RPMI8226 (cell line): ENCODE measurements at places on chromosomes 5 and 9.

- no peak for DNase-seq
Observed at GRCh38 chr9:107378006-107378405, 94.9 kb downstream of the RAD23B start.

- DNase-seq: no peak
Observed at GRCh38 chr9:16246785-16247184, 623.7 kb downstream of the BNC2 start.

DNA sequence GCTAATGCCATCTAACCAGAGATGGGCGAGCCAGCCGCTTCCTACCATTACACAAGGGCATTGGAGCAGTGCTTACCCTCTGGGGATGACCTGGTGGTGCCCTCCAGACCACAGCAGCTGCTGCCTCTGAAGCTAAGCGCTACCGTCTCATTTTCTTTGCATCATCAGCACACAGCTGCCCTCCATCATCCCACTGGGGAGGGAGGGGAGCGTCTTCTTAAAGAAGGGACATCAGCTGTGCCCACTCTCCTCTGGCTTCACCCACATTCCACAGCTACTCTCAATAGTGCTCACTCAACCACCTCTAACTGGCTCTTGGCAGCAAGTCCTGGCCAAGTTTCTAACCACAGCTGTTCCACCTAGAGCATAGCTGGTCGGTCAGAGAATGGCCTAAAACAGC, 503.4 kb downstream of the NFIB start:
- DNase-seq: peak; percentile 51

DNA sequence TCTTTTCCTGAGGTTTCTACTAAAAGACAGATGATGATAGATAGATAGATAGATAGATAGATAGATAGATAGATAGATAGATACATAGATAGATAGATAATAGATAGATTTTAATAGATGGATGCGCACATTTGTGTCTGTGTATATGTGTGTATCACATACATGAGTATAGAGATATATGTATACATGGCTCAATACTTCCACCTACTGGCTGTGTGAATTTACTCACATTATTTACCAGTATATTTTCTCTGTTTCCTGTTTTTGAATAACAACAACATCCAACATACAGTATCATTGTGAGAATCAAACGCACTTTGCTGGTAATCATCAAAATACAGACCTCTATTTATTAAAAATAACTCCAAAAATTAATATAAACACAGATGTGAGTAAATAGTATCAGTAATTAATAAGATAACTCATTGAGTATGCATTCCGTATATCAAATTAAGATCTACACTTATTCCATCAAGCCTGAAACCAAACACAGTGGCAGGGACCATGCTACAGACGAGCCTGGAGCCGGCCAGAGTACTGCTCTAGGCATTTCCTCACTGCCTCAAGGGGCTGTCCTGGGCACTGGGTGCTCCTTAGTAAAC, 338.0 kb downstream of the SEMA5A start:
- peak; percentile 26 for DNase-seq

DNA sequence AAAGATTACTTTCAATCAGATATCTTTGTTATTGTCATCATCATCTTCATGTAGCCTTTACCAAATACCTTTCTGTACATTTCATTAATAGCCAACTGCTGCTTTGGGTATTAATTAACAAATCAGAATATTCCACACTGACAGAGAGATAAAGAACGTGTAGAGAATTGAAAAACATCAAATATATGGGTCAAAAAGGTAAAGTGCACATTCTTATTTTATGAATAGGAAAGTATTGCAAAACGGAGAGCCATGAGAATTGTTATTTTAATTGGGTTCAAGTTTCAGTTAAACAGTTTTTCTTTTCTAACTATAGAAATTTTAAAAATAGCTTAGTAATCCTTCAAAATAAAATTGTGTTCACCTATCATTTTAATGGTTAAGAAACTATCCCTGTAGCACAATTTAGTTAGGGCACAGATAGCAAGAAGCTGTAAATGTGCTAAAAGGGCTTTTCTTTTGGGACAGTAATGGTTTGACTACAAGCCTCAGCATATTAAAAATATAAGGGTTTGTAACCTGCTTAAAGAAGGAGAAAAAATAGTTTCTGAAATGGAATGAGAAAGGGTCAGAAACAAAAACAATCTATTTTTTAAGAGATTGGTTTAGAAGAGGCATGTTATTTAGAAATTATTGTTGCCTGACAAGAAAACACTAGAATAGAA, 62.9 kb downstream of the PDE4D start:
- DNase-seq: no peak

GRCh38 chr9:132135456-132135855, 26.4 kb upstream of the NTNG2 start:
- DNase-seq: no peak

- no peak for DNase-seq
Observed at GRCh38 chr5:151742870-151743294, 15.5 kb downstream of the ATOX1 start.

DNA sequence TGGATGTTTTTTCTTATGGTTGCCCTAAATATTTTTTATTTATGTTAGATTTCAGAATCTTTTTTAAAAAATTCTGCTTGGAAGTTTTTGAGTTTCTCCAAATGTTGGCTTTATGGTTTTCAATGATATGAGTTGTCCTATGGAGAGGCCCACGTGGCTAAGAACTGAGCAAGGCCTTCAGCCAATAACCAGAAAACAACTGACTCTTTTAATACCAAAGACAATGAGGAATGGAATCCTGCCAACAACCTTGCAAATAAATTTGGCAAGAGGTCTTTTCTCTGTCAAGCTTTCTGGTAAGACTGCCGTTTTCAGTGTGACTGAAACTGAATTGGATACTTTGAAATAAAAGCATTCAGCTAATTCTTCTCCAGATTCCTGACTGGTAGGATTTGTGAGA, 1740.1 kb upstream of the WWC1 start:
- DNase-seq: no peak

GRCh38 chr5:157323107-157323706, 57.3 kb downstream of the CYFIP2 start:
- DNase-seq: no peak

DNA sequence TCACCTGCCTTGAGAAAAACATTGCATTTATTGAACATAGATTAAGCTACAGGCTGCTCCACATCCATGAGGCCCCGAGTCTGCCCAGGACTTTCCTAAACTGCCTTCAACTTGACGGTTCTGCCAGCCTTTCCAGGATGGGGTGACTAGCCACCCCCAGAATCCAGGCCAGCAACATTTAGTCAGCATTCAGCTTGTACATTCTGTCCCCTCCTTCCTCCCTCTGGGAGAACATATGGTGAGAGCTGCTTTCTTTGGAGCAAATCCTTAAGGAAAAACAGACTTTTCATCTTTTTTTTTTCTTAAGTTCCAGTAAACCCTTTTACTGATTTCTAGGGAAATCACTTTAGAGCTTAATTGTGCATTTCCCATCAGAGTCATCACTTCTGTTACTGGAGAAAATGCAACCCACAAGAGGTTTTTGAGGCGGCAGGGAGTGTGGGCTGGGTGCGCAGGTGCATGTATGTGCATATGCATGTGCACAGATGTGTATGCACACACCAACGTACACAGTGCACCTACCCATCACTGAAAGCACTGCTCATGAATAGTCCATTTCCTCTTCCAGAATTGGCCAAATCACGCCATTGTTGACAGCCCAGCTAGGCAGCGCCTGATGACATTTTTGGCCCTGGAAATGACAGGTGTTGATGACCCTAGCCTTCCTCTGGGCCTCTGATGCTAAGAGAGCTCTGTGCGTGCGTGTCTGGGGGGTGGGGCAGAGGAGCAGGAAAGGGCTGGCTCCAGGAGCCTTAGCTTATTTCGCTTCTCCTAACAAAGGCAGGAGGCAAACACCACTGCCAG, 145.6 kb downstream of the HSD17B3 start:
- peak; percentile 75 for DNase-seq

DNA sequence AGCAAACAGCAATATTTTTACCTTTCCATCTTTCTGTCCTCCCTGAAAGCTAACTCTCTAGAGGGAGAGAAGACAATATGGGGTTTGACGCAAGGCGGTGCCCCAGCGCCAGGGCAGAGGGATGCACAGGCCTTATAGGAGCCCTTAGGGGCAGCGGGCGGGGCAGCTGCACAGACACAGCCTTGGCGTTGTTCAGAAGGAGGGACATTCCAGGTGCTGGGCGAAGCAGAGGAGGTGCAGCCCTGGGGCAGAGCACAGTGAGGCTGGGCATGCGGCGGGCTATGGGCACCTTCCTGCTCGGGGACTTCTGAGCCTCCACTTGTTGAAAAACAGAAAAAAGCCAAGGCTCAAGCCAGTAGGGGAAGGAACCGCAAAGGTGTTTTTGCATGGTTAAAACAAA, 33.7 kb upstream of the BICD2 start:
- no peak for DNase-seq

DNA sequence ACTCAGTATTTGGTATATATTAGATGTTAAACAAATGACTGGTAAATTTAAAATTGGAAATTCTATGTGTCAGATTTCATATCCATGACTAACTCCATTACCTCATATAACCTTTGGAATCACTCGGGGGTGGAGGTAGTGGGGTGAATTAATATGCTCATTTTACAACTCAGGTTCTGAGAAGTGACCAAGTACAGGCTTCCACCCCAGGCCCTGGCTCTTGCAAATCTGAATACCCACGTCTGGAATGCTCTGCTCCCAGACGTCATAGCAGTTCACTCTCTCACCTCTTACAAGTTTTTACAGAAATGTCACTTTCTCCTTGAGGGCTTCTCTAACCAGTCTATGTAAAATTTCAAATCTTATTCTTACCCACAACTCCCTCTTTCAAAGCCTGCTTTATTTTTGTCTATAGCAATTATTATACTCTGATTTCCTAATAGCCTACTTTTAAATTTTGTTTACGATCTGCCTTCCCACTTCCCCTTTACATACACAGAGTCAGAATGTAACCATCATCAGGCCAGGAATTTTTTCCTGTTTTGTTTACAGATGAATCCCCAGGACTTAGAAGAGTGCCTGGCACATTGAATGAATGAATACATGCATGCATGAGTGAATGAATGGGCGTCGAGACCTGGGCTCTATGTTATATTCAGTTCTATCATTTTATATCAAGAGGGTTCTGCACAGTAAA, 134.1 kb upstream of the IFNE start:
- no peak for DNase-seq

- DNase-seq: no peak
Observed at GRCh38 chr5:122040636-122041302, 37.3 kb downstream of the LOX start.

- no peak for DNase-seq
Observed at GRCh38 chr5:159218595-159219023, 9.3 kb upstream of the RNF145 start.

DNA sequence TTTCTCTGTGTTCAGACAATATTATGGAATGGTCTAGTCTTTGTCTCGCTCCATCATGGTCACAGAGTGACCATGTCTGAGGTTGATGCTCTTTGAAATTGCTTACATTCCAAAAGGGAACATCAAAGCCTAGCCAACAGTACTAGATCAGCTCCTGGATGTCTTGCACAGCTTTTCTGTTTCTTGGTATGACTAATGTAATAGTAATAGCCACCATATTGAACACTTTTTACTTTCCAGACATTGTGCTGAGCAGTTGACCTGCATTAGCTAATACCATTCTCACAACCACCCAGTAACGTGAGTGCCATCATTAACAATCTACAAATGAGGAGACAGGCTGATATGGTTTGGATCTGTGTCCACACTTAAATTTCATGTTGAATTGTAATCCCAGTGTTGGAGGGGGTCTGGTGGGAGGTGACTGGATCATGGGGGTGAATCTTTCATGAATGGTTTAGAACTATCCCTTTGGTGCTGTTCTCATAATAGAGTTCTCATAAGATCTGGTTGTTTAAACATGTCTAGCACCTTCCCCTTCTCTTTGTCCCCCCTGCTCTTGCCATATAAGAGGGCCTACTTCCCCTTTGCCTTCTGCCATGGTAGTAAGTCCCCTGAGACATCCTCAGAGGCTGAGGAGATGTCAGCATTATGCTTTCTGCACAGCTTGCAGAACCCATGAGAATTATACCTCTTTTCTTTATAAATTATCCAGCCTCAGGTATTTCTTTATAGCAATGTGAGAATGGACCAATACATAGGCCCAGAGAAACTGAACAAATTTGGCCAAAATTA, 577.5 kb upstream of the CLINT1 start:
- no peak for DNase-seq

DNA sequence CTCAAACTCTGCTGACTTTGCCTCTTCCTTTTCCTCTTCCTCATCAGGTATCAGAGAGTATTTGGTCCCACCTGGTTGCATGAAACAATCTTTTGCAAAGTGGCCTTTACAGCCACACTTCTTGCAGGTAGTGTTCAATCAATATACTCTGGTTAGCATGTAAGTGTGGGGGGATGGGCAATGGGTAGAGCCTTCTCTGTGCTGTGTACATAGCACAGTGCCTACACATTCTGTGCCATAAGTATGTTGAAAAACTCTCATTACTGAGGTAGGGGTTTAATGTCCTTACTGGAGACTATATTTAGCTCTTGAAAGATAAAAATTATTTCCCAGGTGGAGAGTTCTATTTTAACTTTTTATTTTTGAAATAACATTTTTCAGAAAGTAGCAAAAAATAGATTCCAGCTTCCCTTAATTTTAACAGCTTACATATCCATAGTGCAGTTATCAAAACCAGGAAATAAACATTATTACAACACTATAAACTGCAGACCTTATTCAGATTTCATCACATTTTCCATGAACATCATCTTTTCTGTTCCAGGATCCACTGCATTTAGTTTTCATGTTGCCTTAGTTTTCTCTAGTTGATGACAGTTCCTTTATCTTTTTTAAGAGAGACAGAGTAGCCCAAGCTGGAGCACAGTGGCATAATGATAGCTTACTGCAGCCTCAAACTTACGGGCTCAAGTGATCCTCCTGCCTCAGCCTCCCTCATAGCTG, 15.1 kb downstream of the TTC1 start:
- no peak for DNase-seq

GRCh38 chr5:67816456-67816855, 399.1 kb upstream of the PIK3R1 start:
- DNase-seq: no peak

DNA sequence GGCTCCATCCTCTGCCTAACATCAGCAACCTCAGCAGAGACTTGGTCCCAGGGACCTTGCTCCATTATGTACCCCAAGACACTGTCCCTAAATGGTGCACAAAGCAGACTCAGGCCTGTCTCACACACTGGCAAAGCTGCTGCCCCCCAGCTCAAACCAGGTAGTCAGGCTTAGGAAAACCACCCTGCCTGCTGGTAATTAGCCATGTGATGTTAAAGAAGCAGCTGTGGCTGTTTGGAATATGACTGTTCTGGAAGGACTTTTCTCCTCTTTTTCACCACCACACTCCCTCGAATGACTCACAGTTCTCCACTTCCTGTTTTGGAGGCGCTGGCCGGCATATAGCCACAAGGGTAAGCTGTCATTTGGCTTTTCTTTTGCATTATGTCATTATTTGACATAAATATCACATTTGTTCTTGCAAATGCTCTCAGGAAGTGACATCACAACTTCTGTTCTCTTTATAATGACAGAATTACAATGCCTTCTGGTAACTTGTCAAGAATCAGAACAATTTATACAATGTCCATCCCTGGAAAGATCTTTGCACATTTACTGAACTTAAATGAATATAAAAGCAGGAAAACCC, 113.9 kb downstream of the SUSD1 start:
- peak; percentile 59 for DNase-seq

- no peak for DNase-seq
Observed at GRCh38 chr5:121384359-121384758, 467.3 kb upstream of the FTMT start.
